Spinal cord (tissue), 10 donors: ENCODE measurements at places on chromosomes 5 and 9.
A peak's percentile ranks its signal among the peaks of the same experiment; 100 is the strongest.

GRCh38 chr9:93468763-93469456, 15.5 kb upstream of the FAM120AOS start:
- DNase-seq: no peak

GRCh38 chr5:102222772-102223171, 73.3 kb downstream of the SLCO4C1 start:
- DNase-seq: no peak

GRCh38 chr5:62578540-62578939, at the start of gene LRRC70:
Gene LRRC70 (plus strand): TSS chr5:62578819. CDS start chr5:62579439, 620 bp downstream.
- no peak for DNase-seq

DNA sequence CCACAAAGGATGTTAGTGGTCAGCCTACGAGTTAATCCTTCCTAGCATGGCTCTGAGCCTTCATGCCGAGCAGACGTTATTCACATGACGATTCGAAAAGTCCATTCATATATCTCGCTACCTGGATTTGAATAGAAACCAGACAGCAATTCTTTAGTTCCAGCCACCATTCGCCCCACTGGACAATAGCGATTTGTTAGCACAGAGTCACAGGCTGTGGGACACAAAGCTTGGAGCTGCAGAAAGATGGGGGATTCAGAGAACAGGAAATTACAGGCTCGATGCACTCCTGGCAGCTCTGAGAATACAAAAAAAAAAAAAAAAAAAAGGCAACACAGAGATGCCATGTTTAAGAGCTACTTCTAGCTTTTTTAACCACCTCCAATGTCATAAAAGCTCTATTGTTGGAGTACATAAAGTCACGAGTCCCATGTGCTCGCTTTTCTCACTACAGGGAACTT, 110.7 kb downstream of the NR6A1 start:
- peak; percentile 96 for DNase-seq

GRCh38 chr5:60196385-60197113, 303.0 kb upstream of the PDE4D start:
- DNase-seq: no peak

- DNase-seq: no peak
Measured at GRCh38 chr5:69308046-69308553, 24.5 kb downstream of the CCDC125 start.

DNA sequence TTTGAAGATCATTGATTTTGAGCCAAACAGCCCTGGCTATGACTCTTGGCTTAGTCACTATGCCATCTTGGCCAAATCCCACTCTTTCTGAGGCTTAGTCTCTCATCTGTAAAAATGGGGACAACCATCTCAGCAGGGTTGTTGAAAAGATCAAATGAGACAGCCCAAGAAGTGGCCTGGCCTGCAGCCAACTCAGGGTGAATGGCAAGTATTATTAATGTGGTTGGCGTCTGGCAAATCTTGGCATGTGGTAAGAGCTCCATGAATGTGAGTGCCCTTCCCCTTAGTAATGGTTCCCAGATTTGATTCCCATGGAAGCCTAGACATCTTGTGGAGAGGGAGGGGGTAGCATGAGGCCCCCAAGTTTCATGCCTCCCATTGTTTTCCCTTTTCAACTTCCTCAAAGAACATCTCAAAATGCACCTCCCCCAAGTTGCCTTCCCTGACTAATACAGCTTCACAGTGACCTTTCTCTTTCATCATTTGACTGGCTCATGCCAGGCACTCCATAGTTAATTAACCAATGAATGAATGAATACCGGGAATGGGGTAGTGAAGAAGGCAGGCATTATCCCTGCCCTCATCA, 11.8 kb upstream of the TGFBI start:
- peak; percentile 87 for DNase-seq
